Left lung (tissue), 14 donors: ENCODE measurements at places on chromosomes 4 and X. TPM values are rescaled to one million over a fixed set of nuclear protein-coding genes. Genes with fewer than 3 reads are reported as not detected.

GRCh38 chr4:163350672-163351071 is 7.0 kb downstream of the NPY5R start:
- no peak overlapping the region for H3K4me3 ChIP-seq
- peaks cover 26% of the 10 kb centered on the region for H3K27me3 ChIP-seq
- H3K27ac ChIP-seq, result no peak overlapping the region
- no peaks in the 10 kb centered on the region for H3K4me1 ChIP-seq
- no peak for DNase-seq
- no peaks in the 10 kb centered on the region for H3K36me3 ChIP-seq

DNA sequence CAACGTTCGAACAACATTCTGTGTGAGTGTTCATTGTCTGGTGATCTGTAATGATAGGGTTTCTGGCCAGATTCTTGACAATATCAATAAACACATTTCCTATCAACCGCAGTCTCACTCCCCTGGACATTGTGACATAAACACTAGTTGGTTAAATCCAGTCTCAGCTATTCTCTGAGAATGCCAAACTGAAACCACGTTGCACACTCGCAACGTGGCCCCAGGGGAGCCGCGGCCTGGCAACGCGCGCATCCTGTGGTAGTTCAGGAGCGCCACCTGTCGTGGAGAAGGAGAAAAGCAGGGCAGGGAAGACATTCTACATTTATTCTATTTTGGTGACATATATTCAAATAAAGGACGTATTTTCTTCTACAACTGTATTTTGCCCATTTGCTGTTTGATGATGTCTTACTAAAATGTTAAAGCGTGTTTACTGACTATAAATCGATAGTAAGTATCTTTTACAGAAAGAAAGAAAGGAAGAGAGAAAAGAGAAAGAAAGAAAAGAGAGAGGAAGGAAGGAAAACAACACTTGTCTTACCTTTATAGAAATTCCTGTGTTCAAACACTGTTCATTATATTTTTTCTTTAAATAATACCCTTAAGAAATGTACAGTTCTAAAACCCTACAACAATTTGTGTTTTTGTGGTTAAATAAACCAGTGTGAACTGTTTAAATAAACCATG is 738.3 kb upstream of the FRG1 start:
- DNase-seq, result peak; percentile 84
- no peaks in the 10 kb centered on the region for H3K36me3 ChIP-seq
- no peaks in the 10 kb centered on the region for H3K27me3 ChIP-seq
- H3K4me3 ChIP-seq, result no peak overlapping the region
- no peaks in the 10 kb centered on the region for H3K4me1 ChIP-seq

PABPC1L2B gene
- not detected for polyA plus RNA-seq

DNA sequence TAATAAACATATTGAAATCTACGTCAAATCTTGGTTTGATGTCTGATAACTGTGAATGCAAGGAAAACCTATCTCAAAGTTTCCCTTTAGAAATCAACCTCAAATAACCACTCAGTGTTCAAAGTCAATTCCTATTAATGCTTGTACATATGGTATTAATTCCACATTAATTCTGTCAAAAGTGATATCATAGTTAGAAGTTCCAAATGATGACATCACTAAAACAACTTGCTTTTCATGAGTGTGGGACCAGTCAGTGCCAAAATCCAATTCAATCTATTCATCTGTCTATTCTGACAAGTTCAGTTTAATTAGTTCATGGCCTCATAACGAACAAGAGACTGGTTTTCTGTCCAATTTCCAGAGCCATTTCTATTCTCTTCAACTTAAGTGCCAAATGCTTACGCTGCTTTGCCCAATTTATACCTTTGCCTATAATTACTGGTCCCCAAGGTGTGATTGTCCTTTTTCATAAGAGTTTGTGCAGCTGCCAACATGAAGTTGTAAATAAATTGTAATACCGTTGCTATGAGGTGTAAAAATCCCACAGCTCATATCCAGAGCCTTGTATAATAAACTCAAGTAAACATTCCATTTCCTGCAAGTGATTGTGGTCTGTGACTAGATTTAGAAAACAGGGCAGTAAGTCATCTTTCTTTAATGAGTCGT is 476.2 kb downstream of the RAB28 start:
- H3K4me1 ChIP-seq, result no peaks in the 10 kb centered on the region
- H3K36me3 ChIP-seq, result no peaks in the 10 kb centered on the region
- no peak overlapping the region for H3K4me3 ChIP-seq

GRCh38 chrX:48890934-48891401 is 6.6 kb downstream of the TIMM17B start:
- H3K36me3 ChIP-seq, result peaks cover 3% of the 10 kb centered on the region
- no peaks in the 10 kb centered on the region for H3K4me1 ChIP-seq
- no peaks in the 10 kb centered on the region for H3K27me3 ChIP-seq

DNA sequence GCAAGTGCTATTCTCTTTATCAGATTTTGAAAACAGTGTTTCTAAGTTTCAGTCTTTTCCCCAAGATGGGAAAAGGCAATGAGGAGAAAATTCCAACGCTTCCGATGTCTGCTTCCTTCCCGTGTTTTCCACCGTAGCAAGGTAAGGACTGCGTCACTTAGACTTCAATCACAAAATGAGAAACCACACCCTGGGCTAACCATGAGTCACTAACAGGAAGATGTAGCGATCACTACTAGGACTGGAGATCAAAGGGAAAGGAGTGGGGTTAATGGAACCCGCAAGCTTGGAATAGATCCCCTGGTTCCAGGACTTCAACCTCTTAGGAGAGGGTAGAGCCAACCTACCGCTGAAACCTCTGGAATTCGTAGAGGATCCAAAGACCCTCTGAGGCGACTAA is 250.7 kb upstream of the ZFP42 start:
- H3K4me1 ChIP-seq, result no peaks in the 10 kb centered on the region
- DNase-seq, result no peak
- H3K4me3 ChIP-seq, result no peak overlapping the region
- no peaks in the 10 kb centered on the region for H3K27me3 ChIP-seq
- H3K36me3 ChIP-seq, result no peaks in the 10 kb centered on the region
